Epithelial cell of prostate (primary cell): ENCODE measurements at places on chromosomes 2 and 18.

DNA sequence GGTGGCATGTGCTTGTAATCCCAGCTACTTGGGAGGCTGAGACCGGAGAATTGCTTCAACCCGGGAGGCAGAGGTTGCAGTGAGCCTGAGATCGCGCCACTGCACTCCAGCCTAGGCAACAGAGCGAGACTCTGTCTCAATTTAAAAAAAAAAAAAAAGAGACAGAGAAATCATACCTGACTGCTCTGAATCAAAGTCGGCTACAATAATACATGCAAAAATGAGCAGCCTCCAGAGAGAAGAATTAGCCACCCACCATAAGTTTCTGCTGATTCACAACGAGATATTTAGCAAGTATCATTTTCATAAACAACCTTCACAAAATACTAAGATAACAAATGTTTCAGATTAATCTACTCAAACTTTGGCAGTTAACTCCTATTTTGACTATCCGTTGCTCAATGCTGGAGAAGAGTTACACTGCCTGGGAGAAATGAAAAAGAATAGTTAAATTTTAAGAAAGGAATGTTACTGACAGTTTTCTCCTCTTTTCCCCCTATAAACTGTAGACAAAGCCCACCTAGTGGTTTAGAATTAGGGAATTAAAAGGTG, 1.5 kb downstream of the OSBPL1A start:
- DNase-seq: no peak

DNA sequence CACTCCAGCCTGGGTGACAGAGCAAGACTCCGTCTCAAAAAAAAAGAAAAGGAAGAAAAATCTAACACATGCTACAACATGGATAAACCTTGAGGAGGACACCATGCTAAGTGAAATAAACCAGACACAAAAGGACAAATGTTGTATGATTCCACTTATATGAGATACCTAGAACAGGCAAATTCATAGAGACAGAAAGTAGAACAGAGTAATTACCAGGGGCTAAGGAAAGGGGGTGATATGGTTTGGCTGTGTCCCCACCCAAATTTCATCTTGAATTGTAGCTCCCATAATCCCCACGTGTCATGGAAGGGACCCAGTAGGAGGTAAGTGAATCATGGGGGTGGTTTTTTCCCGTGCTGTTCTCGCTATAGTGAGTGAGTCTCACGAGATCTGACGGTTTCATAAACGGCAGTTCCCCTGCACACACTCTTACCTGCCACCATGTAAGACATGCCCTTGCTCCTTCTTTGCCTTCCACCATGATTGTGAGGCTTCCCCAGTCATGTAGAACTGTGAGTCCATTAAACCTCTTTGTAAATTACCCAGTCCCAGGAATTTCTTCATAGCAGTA, 91.4 kb upstream of the CABLES1 start:
- no peak for DNase-seq

- no peak for DNase-seq
Measured at GRCh38 chr2:37421686-37422085, 77.3 kb downstream of the QPCT start.

GRCh38 chr2:49174750-49175149, 20.4 kb upstream of the FSHR start:
- DNase-seq: no peak

- no peak for DNase-seq
Measured at GRCh38 chr2:31274401-31275075, 40.6 kb downstream of the EHD3 start.

DNA sequence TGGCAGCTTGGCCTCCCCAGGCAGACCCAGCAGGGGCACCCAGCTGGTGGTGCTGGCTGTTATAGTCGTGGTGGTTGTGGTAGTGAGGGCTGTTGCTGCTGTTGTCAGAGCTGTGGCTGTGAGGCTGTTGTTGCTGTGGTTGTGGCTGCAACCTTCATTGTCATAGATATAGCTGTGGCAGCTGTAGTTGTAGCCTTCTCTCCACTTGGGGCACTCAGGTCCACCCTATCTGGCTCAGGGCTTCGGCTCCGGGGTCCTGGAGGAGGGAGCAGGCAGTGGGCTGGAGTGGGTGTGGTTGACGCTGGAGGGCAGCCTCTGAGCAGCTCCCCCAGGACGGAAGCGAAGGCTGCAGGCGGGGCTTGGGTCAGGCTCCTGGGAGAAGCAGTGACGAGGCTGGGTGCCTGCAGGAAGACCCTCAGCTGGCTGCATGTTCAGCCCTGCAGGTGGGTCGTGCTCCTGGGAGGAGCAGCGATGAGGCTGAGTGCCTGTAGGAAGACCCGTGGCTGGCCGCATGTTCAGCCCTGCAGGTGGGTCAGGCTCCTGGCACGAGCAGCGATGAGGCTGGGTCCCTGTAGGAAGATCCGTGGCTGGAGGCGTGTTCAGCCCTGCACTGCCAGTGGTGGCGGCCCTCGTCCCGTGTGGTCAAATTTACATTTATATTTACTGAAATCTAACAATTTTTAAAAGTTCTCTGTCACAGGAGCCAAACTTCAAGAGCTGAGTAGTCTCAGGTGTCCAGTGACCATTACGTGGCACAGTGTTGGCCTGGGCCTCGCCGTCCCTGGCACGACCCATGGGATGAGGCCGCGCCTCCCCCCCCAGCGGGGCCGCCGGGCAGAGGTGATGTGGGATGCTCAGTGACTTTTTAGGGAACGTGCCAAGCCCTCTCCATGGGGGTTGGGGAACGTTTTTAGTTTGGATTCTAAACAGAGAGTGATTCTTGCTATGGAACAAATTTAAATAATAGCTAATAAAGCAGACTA, 79.2 kb upstream of the PXDN start:
- no peak for DNase-seq

GRCh38 chr18:75097491-75098225, 111.3 kb downstream of the PTGR3 start:
- no peak for DNase-seq

DNA sequence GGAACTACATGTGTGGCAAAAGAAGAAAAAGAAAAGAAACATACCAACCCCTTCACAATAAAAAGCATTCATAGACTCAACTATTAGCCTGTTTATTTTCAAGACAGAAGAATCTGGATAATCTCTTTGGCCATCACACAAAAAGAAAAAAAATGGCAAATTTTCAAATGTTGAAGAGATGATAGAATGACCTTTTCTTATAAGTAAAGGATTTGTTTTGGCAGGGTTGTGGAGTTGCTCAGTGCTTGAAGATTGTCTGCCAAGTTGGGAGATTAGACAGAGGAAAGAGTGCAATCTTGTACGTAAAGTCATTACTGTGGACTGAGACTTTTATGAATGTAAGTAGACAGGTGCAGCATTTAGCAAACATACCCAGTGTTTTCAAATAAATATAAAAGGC, 18.5 kb upstream of the FAM171B start:
- DNase-seq: no peak

GRCh38 chr2:29159125-29159524, 43.9 kb downstream of the CLIP4 start:
- no peak for DNase-seq

GRCh38 chr2:32752205-32752604, 124.4 kb downstream of the TTC27 start:
- DNase-seq: no peak

DNA sequence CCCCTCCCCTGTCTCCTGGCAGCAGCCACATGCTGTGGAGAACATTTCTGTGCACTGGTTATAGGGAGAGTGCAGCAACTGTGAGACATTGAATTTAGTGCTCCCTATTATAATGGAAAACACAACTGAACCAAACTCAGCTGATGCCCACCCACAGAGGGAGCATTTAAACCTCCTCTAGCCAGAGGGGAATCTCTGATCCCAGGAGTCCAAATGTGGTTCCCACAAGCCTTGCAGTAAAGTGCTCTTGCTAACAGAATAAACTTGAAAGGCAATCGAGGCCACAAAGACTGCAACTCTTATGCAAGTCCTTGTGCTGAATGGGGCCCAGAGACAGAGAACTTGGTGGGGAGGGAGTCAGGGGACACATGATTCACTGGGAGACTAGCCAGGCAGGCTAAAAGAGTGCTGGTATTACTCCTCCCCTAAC, 638.8 kb upstream of the VRK2 start:
- DNase-seq: no peak

- DNase-seq: no peak
Measured at GRCh38 chr2:218896501-218897393, 16.1 kb downstream of the WNT10A start.

- no peak for DNase-seq
Measured at GRCh38 chr2:36397728-36398413, 42.3 kb downstream of the CRIM1 start.

DNA sequence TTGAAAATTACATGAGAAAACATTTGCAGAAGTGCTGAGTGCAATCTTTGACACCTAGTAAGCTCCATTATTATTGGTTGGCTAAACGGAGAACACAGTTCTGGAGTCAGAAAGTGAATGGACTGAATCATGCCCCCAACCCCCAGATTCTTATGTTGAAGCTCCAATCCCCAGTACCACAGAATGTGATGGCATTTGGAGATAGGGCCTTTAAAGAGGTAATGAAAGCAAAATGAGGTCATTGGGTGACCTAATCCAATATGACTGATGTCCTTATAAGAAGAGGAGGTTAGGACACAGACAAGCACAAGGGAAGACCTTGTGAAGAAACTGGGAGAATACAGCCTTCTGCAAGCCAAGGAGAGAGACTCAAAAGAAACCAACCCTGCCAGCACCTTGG, 200.9 kb upstream of the EPAS1 start:
- no peak for DNase-seq

DNA sequence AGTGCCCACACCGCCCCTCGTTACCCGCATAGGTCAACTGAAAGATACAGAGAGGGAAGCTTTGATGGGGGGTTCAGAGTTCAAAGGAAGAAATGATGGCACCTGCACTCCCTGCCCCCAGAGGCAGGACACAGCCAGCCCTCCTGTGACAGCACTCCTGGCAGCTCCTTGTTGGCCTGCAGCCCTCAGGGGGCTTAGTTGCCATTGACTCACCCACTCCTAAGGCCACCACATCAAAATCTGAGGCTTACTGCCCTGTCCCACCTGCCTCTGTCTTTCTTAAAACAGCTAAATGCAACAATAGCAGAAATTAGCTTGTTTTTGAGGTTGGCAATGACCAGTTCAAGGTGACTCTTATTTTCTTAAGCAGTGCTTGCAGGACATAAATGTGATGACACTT, 31.6 kb upstream of the SLC35F6 start:
- DNase-seq: no peak

DNA sequence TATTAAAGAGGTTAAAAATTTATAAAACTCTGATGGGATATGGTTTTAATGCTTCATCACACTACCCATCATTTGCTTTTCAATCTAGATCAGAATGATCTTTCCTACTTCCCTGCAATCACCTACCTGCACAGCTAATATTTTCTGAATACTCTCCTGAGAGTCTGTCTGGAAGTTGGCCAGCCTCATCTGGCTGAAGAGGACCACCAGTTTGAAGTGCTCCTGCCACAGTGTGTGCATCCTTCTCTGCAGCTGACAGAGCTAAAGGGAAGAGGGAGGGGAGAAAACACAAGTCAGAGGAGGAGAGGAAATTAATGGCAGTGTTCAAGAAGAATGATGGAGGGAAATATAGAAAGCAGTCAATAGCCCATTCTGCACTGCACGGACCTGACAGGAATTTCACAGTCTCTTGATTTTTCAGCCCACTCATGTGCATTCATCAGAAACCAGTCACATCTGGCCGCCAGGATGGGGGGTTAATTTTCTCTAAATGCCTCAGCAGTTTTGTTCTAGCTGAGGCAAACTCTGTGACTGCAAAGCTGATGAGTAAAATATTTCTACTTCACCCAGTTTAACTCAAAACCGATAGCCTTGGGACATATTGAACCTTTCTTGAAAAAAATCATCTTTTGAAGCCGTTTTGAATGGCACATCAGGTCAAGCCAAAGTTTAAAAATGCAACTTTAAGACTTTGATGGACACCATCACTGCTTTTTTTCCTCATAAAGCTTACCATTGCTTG, 201.8 kb upstream of the KLHL14 start:
- no peak for DNase-seq

- DNase-seq: no peak
Measured at GRCh38 chr2:192128655-192129054, 66.1 kb downstream of the TMEFF2 start.

- no peak for DNase-seq
Measured at GRCh38 chr2:216657980-216658379, 24.8 kb downstream of the IGFBP2 start.

DNA sequence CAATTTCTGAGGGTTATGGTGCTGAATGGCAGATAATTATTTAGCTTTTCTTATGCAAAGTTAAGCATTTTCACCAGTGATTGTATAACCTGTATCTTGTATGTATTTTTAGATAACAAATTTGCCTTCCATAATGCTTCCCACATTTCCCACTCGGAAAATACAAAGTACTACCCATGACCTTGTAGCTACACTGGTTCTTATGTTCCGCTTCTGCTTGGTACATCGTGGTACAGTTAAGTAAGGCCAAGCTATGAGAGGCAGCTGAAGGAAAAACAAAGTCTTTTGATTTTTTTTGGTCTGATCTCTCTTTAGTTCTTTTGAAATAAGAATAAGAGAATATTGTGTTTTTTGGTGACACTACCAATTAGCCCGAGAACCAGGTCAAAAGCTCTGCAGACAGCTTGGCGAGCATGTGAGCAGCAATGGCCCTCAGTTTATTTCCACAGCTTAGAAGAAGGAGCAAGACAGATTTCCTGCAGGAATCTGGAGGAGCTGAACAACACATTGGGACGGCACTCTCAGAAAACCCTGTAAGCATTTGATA, 26.8 kb downstream of the SH3YL1 start:
- DNase-seq: no peak

GRCh38 chr2:233005096-233005495, 8.0 kb downstream of the NGEF start:
- no peak for DNase-seq

DNA sequence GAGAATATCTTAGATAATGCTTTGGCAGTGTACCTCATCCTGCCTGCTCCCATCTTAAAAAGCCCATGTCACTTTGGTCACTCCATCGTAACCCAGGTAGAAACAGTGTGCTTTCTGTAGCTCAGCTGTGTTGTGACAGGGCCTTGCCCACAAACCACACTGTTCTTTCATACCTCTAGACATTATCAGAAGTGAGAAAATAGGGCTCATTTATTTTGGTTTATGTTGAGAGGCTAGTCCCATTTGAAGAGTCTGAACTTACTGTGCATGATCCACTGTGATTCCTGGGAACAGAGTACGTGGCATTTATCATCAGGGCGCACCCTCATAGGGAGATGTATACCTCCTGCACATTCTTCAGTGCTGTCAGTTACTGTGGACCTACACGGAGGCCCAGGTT, 69.7 kb downstream of the FEZ2 start:
- no peak for DNase-seq
